ENCODE measurements at places on chromosomes 1 and 21.

GRCh38 chr1:98929437-98929836 lies 75.2 kb downstream of the PLPPR5 start:
- DNase-seq: no peak

DNA sequence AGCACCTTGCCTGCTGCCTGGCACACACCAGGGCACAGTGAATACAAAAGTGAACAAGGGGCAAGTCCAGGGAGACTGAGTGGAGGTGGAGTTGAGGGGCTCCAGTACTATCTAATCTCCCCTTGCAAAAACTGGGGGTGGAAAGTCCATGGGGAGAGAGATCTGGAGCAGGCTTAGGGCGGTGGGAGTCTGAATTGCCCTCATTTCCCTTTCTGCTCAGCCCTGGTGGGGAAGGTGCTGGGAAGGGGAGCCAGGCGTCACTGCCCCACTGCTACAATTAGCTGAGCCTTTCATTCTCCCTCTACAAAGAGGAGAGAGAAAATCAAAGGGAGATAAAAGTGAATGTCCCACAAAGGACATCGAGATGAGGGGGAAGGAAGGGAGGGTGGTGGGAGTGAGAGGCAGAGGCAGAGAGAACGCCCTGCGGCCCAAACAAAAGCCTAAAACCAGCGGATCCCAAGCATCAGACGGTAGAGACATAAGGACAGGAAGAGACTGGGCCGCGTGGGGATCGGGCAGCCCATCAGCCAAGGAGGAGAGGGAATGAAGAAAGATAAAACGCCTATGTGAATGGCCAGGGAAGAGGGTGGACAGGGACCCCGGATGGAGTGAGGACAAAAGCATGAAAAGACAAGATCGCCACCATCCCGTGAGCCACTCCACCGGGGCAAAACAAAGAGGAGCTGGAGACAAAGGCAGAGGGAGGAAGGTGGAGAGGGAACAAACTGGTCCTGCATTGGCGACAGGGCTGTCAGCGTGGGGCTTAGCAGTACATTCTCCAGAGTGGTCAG lies 46.8 kb upstream of the SOX13 start:
- DNase-seq: no peak

DNA sequence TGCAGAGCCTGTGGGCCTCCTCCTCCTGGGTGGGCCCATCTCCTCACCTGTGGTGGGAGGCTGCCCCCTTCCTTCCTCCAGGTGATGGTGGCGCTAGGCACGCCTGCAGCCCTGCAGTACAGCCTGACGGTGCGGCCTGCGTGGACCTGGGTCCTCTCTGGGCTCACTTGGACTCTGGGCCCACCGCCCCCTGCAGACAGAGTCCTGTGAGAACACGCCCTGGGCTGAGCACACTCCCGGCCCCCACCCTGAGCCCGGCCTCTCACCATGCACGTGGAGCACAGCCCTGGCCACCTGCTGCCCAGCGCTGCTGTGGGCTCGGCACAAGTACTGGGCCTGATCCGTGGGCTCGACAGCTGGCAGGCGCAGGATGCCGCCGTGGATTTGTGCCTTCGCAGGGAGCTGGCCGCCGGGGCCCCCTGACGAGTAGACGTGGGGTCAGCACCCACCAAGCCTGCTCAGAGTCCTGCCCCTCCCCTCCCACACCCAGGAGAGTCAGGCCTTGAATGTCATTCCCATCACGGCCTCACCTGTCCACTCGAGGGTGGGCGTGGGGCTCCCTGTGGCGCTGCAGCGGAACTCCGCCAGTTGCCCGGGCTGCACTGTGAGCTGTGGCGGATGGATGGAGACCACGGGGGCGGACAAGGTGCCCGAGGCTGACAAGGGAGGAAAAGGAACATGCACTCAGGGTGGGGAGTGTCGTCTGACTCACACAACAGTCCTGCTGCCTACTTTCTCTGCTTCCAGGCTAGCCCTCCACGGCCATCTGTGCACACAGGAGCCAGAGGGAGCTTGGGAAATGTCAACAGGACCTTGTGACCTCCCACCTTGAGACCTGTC lies 43.4 kb downstream of the LDLRAD2 start:
- DNase-seq: no peak

GRCh38 chr1:3789421-3790300 lies 6.6 kb downstream of the LRRC47 start:
- DNase-seq: no peak

- DNase-seq: no peak
Observed at GRCh38 chr1:234774971-234775370, 165.0 kb upstream of the IRF2BP2 start.

- DNase-seq: no peak
Observed at GRCh38 chr1:174626031-174627025, 178.6 kb downstream of the GPR52 start.

Data from stimulated activated CD4-positive, alpha-beta T cell treated with anti-CD3 and anti-CD28 coated beads, Interleukin-1b, Interleukin-23, amount 100 ng/mL, for 1 hour (primary cell).